ENCODE measurements at places on chromosomes 16 and 17. TPM values are rescaled to one million over a fixed set of nuclear protein-coding genes. Genes with fewer than 3 reads are reported as not detected.

NTN1 gene
- 17.4 TPM for total RNA-seq

SUPT6H gene
- total RNA-seq = 61.3 TPM

DNA sequence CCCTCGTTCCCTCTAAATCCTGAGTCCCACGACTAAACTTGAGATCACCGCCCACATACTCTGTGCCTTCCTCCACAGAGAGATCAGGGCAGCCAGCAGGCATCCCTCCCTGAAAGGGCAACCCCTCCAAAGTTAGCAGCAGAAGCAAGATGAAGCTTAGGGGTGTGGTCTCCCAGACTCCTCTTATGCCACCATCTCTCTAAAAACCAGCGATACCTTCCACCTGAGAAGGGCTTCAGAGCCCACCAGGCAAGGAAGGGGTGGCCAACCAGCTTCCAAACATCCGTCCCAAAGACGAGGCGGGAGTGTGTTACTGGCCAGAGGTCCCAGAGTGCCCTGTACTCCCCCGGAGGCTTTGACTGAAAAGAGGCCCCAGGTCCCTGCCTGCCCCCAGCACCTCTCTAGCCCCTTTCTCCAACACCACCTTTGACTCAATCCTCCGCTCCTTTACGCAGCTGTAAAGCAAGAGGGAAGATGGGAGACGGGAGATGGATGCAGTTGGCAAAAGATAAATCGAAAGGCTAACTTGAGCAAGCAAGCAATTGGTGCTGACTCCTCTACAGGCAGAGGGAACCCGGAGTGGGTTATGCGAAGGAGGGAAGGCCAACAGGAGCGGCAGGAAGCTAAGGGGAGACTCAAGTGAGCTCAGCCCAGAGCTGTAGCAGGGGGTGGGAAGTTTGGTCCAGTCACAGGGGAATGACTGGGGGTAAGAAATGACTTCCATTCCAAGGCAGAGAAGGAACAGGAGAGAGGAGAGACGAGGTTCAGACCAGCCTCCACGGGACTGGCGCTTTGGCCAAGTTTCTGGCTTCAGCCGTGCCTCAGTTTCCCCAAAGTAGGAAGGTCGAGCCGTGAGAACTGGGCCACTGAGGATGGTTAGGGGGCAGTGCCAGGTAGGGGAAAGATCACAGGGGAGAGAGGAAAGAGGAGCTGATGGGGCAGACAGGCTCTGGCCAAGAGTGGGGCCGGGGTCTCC lies 1.0 kb downstream of the ST3GAL2 start:
- peak overlapping the region; percentile 97 for H3K4me3 ChIP-seq
- H3K27me3 ChIP-seq = peaks cover 5% of the 10 kb centered on the region
- H3K4me1 ChIP-seq = peaks cover 37% of the 10 kb centered on the region

DNA sequence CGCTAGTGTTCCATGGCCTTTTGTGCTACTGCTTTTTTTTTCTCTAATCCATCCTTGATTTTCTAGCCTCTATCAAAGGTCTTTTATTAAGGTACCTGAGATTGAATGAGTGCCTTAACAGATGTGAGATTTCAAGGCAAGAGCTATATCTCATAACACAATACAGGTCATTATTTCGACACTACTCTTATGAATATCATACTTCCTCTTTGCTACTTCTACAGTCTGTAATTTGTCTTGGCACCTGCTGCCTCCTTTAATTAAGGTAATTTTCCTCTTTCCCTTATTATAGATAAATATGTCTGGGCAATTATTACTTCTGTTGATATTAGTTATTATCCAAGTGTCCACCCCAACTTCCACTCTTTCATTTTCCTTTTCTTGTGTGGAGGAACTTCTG lies 5.3 kb downstream of the KRT28 start:
- DNase-seq = no peak
- no peaks in the 10 kb centered on the region for H3K36me3 ChIP-seq
- H3K4me3 ChIP-seq = no peak overlapping the region
- H3K27me3 ChIP-seq = peaks cover 25% of the 10 kb centered on the region
- H3K4me1 ChIP-seq = no peaks in the 10 kb centered on the region

- H3K27ac ChIP-seq = no peak overlapping the region
- no peaks in the 10 kb centered on the region for H3K4me1 ChIP-seq
- no peak overlapping the region for H3K4me3 ChIP-seq
- H3K36me3 ChIP-seq = no peaks in the 10 kb centered on the region
These were observed 7.1 kb upstream of the SLC5A11 start for GRCh38 chr16:24838554-24839266.

DNA sequence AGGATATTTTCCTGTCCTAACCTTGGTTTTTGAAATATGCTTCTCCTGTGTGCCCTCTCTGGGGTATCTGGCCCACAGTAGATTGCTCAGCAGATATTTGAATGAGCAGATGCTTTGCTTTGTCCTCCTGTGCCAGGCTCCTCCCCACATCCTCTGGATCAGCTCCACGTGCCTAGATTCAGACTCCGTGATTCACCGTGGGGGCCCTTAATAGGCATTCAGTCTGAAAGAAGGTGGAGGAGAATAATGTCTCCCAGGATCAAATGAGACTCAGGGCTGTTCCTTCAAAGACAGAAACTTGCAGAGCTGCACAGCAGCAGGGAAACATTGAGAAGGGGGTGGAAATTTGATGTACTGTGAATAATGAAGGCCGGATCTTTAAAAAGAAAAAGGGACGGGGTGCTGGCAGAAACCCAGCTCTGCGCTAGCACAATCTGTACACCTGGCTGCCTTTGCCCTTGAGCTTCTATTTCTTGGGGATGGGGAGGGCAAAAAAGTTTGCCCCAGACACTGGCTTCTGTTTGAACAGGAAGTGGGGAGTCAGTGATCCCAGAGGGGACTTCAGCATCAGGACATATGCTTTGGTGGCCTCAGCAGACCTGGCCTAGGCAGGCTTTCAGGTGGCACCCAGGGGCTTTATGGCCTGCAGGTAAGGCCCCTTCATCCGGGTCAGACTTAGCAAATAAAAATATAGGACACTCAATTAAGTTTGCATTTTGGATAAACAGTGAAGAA lies 15.9 kb upstream of the SLC12A3 start:
- no peak for DNase-seq
- H3K4me3 ChIP-seq = peak overlapping the region; percentile 29
- peak overlapping the region; percentile 33 for H3K27ac ChIP-seq
- no peaks in the 10 kb centered on the region for H3K27me3 ChIP-seq
- H3K36me3 ChIP-seq = peaks cover 10% of the 10 kb centered on the region

DNA sequence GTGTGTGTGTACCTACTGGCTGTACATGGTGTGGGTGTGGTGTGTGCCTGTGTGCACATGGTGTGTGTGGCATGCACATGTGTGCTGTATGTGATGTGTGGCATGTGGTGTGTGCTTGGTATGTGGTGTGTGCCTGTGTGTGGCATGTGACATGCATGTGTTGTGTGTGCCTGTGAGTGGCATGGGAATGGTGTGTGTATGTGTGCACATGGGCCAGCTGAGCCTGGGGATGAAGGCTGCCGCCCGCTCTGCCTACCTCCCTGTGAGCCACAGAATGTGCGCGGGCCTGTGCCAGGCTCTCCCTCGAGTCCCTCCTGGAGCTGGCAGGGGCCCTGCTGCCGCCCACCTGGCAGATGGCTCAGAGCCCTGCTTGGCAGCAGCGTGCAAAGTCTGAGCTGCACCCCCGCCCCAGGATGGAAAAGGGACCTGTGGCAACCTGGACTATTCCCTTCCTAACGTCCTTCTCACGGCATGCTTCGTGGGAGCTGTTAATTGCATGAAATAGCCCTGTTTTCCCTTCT lies 9.3 kb downstream of the PRSS27 start:
- no peaks in the 10 kb centered on the region for H3K36me3 ChIP-seq
- no peaks in the 10 kb centered on the region for H3K4me1 ChIP-seq
- no peak overlapping the region for H3K27ac ChIP-seq
- H3K27me3 ChIP-seq = peaks cover 4% of the 10 kb centered on the region
- H3K4me3 ChIP-seq = no peak overlapping the region
- DNase-seq = no peak
